ENCODE measurements at places on chromosomes 1 and 21.

GRCh38 chr1:34787461-34788420 is 5.1 kb upstream of the GJA4 start:
- no peaks in the 10 kb centered on the region for H3K27me3 ChIP-seq
- no peak overlapping the region for H3K27ac ChIP-seq
- H3K36me3 ChIP-seq, result no peaks in the 10 kb centered on the region

DNA sequence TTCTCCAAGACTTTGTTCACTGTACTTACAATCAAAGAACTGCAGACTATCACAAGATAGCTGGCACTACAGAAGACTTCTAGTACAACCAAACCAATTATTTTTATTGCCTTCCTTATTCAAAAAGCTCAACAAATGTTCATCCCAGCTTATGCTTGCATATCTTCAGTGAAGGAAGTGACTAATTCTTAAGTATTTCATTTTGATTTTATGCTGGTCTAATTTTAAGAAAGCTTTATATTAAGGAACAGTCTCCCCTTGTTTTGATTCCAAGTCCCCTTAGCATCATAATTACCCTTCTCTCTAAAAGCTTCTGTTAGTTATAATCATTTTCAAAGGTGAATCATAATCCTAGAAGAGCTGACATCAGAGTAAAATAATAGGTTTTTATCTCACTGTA is 132.9 kb downstream of the LRRIQ3 start:
- no peaks in the 10 kb centered on the region for H3K27me3 ChIP-seq
- no peak overlapping the region for H3K27ac ChIP-seq
- H3K4me3 ChIP-seq, result no peak overlapping the region
- DNase-seq, result no peak
- no peaks in the 10 kb centered on the region for H3K36me3 ChIP-seq

- no peaks in the 10 kb centered on the region for H3K27me3 ChIP-seq
- no peaks in the 10 kb centered on the region for H3K36me3 ChIP-seq
- no peak overlapping the region for H3K4me3 ChIP-seq
These were observed 33.4 kb upstream of the PRKACB start for GRCh38 chr1:84110629-84111028.

DNA sequence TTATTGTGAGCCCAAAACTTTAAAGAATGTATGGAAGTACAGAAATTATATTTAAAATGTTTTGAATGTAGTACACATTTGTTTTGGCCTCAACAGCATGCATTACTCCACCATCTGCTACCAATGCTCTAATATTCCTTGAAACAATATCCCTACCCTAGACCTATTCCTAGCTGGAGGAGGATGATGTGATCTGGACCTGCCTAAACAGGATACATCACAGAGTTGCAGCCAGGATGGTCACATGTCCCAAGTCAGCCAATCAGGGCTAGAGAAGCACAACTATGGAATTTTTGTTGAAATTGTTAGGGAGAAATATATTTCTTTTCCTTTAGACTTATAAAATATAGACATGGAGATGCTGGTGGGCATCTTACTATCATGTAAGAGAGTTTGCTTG is 623.3 kb upstream of the NR5A2 start:
- H3K27me3 ChIP-seq, result no peaks in the 10 kb centered on the region
- no peaks in the 10 kb centered on the region for H3K36me3 ChIP-seq
- H3K4me1 ChIP-seq, result no peaks in the 10 kb centered on the region
- no peak overlapping the region for H3K4me3 ChIP-seq
- no peak overlapping the region for H3K27ac ChIP-seq
- DNase-seq, result no peak

DNA sequence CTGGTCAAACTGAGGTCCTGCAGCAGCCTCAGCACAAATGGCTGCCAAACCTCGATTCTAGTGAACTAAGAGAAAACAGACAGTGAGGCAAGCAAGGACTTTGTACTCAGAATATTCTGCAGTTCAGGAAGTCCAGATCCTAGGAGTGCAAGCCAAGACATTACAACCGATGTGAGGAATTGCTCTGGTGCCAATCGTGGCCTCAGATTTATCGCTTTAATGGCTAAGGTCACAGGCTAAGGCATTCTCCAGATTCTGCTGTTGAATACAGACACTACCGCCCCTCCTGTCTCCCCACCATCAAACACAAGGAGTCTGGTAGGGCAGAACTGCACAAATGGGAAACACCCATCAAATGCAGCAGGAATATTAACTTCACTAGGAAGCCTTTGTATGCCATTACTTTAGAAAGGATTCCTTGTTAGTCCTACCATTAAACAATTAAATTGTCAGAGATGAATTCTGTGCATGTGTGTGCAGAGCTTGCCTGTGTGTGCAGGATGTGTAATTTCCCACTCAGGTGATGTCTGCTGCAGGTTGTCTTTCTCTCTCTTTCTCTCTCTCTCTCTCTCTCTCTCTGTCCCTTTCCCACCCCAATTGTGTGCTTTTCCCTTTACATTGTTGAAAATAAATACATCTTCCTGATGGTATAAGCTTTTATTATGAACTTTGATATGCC is 9.2 kb upstream of the SERTAD4 start:
- no peak for DNase-seq
- H3K4me3 ChIP-seq, result no peak overlapping the region
- H3K36me3 ChIP-seq, result no peaks in the 10 kb centered on the region
- H3K4me1 ChIP-seq, result no peaks in the 10 kb centered on the region

DNA sequence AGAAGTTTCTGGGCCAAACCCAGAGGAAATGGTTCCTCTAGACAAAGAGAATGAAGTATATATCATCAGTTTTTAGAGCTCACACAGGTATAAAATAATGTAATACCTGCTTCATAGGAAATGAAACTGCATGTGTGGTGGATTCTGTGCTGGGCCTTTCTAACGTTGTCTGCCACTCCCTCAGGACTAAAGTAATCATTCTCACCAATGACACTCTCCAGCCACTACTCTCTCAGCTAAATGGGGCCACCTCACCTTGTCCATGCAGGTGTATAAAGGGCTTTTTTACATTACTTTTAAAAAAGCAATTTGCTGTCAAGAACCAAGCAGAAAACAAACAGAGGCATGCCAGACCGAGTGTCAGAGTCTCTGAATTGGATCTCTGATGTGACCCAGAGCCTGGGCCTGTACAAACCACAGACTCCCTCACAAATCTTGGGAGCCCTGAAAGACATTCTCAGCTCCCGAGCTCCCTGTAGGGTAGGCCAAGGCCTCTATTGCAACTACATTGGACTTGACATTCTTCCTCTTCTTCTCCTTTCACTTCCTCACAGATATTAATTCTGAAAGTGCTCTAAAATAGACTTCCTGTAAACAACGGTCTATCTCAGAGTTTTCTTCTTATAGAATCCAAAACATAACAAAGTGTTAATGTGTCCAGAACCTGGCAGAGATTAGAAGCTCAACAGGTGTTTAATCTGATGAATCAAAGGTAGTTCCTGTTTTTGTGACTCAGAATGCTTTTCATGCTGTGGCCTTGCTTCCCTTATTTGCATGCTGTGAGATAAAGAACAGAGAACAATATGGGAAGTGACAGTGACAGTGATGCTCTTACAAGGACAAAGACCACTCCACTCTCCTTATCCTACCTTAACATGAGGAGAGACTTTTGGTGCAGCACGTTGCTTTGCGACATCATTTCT is 8.6 kb downstream of the AIM2 start:
- H3K27me3 ChIP-seq, result no peaks in the 10 kb centered on the region
- H3K4me3 ChIP-seq, result peak overlapping the region; percentile 30
- no peak for DNase-seq
- no peaks in the 10 kb centered on the region for H3K36me3 ChIP-seq
- H3K27ac ChIP-seq, result peak overlapping the region; percentile 72

DNA sequence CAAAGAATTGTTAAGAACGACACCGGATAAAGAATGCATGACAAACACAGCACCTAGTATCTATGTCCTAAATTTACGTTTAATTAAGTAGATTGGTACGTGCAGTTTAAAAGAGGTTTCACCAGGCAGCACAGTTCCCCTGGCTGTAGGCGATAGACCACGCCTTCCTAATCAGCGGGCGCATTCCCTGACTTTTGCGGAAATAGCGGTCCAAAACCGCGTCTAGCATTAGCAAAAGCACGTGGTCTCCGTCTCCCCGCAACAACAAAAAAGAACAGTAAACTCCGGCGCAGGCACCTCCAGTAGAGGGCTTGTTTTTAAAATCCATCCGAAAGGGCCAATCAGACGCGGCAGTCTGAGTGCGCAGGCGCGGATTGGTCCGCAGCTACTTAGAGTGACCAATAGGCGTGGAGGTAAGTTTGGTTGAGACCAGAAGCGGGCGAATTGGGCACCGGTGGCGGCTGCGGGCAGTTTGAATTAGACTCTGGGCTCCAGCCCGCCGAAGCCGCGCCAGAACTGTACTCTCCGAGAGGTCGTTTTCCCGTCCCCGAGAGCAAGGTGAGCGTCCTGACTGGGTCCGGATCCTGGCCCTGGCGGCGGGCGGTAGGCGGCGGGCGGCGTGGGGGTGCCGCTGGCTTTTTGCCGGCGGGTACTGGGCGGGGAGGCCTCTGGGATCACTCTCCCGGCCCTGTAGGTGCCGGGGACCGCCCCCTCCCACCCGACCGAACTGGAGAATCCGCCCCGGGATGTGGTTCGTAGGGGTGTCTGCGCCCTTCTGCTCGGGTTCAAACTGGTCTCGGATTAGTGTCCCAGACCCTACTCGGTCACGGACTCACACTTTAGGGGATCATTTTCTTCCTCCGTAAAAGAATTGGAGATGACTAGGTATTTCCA is at the start of gene CENPF:
Gene CENPF, plus strand, starts transcription at position 432 of the 894 bp plus-strand sequence. CDS start 10,560 bp downstream, outside the sequence.
- H3K4me3 ChIP-seq, result peak within 1 kb of the TSS; percentile 88
- DNase-seq, result peak; percentile 92
- H3K36me3 ChIP-seq, result no peaks in the 10 kb centered on the region
- no peaks in the 10 kb centered on the region for H3K27me3 ChIP-seq

GRCh38 chr21:28112511-28112910 is 880.2 kb downstream of the LTN1 start:
- no peak overlapping the region for H3K27ac ChIP-seq
- H3K36me3 ChIP-seq, result no peaks in the 10 kb centered on the region
- no peaks in the 10 kb centered on the region for H3K27me3 ChIP-seq

DNA sequence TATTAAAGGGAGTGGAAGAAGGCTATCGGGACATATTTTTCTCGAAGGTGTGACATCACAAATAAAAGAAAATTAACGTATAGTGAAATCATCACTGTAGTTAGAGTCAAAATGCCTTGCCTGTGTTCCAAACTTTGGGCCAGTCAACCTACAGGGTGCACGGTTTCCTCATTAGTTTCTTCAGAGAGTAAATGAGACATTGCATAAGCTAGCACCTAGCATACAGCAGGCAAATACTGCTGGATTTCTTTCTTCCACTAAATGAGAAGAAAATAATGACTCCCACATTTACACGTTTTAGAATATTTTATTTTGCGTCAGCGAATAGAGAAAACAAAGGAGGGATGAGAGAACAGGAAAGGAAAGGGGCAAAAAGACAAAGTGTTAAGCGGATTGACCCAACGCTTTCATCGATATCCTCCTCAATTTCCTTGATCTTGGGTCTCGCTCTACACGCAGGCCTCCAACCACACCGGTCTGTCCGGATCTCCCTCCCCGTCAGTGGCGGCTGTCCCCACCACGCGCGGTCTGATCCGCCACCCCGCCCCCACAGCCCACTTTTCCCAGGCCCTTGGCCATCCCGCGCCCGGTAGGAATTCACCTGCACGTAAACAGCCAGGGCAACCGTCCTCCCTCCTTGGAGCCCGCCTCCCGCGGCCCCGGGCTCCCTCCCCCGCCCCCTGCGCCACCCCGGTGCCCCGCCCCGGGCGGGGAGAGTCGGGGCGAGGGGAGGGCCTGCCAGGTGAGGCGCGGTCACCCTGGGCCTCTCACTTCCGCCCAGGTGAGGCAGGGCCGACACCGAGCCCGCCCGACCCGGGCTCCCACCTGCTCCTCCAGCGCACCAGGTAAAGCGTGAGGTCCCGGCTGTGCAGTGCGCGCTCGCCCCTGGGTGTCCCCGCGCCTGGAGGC is at the start of gene PATJ:
Gene PATJ, plus strand, starts transcription at position 770 of the 909 bp plus-strand sequence. CDS start 20,413 bp downstream, outside the sequence.
- H3K4me1 ChIP-seq, result peaks cover 4% of the 10 kb centered on the region
- H3K36me3 ChIP-seq, result no peaks in the 10 kb centered on the region
- peak; percentile 65 for DNase-seq
- H3K27me3 ChIP-seq, result no peaks in the 10 kb centered on the region

GRCh38 chr1:47703156-47703825 is 265.4 kb downstream of the FOXD2 start:
- no peaks in the 10 kb centered on the region for H3K36me3 ChIP-seq
- no peak for DNase-seq
- H3K4me3 ChIP-seq, result no peak overlapping the region
